ENCODE measurements at places on chromosomes 1 and 21.

DNA sequence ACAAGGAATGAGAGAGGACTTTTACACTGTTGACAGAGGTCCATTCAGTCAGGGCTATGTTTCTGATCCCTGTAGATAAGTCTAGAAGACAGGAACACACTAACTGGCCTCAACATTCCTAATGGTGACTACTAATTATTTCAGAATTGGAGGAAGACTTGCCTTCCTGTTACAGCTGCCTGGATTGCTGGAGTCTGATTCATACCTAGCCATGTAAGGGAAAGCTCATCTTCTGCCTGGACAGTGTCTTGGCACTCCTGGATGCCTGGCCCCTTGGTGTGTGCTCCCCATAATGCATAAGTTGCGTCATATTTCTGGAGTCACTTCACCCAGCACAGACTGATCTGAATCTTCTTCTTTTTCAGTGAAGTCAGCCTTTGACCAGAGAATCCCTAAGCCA lies 326.0 kb upstream of the RUNX1 start:
- DNase-seq: no peak

- no peak for DNase-seq
Observed at GRCh38 chr1:25432749-25433388, 2.2 kb downstream of the MACO1 start.

DNA sequence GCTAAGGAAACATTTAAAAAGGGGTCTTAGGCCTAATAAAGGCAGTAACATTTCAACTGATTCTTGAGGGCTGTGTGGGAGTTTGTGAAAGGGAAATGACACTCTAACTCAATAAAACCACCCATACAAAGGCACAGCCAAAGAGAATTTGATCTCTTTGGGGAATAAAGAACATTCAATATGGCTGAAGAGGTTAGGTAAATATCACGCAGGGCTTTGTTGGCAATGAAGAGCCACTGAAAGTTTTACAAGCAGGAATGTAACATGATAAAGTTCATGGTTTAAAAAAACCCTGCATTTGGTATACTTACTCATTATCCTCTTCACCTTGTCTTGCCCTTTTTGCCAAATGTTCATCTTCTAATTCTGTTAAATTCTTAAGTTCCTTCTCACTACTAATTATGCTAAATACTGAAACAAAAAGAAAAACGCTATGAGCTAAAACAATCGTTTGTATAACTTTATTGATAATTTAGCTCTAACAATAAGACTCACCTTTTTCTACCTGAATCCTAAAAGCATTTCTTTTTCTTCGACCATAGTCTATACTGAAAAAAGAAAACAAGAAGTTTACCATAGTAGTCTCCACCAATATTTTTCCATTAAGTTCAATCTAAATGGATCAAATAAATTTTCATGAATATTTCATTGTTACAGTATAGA lies 12.5 kb downstream of the NVL start:
- DNase-seq: no peak

DNA sequence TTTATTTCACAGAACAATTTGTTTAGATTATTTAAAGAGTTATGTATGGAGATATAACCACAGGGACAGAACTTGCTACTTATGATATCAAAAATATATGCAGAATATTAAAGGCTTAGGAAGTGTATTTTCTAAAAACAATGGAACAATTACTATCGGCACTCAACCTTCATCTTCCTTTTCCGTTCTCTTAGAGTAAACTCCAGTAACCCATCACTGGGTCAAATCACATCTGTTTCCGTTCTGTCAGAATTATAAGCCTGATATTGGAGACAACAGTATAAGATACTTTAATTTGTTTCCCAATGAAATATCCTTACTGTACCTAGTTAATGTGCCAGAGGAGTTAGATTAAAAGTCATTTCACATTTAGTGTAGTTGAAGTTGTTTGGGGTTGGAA lies 32.2 kb downstream of the DTL start:
- no peak for DNase-seq

DNA sequence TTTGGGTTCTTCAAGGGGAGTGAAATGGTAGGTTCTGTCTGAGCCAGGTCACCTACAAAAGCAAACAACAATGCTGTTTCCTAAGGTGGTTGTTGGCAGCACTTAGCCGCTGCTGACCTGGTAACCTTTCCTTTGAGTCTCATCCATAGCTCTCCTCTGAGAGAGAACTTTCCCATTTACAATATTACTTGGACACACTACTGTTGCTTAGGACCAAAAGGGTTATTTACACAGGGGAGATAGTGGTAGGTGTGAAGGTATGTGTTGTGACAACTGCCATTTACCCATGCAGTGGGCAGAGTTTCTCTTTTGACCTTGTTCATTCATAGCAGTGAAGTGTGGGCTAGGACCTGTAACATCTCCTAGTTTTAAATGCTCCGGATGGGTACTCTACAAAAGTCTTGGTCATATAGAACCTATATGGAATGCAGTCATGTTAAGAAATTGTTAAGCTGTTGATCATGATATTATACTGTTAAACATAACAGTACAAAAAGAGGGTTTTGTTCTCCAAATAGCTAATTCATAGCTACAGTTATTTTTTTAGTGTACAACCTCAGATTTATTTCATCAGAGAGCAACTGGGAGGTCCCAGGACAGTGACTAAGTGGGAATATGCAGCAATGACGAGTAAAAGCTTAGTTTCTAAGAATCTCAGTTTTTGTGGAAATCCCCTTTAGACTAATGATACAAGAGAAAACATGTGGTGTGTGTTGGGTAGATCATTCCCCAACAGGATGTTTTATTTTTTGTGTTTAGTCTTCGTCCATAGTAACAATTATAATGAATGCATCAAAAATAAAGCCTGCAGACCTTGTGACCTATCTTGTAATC lies 219.7 kb downstream of the NFIA start:
- peak; percentile 47 for DNase-seq

DNA sequence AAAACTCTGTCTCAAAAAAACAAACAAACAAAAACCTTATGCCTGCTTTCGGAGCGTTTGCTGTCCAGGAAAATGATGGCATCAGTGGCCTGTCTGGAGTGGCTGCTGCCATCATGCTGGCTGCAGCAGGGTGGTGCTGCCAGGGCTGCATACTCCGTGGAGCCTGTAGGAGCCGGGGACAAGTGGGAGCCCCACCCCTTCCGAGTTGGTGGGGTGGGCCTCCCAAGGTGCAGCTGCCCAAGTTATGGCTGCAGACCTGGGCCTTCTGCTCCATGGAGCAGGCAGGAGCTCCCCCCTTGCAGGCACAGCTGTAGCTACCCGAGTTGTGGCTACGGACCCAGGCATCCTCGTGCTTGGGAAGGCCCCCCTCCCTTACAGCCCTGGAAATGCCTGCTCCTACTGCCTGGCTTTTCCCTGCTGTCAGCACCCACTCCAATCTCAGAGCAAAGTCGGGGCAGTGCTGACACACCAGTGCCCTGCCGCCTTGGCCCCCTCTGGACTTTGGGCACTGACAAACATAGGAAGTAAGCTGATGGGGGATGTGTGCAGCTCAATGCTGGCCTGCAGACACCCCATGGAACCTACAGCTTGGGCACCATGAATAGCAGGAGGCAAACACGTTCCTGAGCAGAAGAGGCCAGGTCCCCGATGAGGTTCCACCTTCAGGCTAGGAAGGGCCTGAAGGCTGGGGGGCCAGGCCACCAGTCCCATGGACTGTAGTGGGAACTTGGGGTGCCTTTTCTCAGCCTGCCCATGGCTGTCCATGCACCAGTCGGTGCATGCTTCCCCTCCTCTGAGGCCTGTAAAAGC lies 60.4 kb downstream of the CC2D1B start:
- no peak for DNase-seq

GRCh38 chr1:9307303-9307702 lies 14.6 kb downstream of the SPSB1 start:
- no peak for DNase-seq

DNA sequence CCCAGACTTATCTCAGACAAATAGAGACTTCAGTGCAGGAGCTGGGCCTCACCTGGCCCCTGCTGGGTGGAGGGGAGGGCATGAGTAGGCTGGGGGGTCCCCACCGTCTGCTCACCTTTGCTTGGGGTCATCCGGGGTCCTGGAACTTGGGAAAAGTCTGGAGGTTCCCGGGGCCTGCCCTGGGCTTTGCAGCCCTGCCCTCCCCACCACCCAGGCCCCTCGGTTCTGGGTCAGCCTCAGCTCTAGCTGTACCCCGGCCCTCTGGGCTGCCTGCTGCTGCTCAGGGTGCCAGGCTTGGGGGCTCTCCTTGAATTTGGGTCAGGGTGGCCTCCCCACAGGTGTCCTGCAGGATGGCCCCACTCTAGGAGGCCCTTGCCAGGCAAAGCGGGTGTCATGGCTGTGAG lies 2.4 kb upstream of the TMEM52 start:
- no peak for DNase-seq

DNA sequence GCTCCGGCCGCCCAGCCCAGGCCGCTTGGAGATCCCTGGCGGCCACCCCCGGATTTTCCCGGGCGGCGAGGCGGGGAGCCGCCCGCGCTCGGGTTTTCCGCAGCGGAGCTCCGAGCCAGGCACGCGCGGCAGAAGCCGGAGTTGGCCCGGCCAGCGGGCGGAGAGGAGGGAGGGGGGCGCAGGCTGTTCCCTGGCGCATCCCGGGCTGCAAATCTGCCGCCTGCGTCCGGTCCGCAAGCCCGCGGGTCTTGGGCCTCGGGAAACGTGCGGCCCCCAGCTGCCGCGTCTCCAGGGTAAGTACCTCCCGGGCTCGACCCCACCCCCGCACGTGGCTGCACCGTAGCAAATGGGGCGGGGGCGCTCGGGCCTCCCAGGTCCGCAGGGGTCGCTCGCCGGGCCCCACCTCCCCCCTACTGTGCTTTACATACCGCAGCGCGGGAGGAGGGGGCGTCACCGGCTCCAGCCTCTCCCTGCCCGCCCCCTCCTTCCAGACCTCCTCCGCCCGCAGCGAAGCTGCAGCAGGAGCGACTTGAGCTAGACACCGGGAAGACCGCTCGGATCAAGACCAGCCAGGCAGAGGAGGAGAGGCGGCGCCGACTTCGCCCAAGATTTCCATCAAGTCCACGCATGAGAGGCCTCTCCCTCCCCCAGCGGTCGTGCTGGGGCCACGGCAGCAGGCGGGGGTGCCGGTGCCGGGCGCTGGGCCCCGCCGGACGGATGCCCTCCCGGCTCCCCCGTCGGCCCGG lies 1.6 kb downstream of the TMEM200B start:
- DNase-seq: peak; percentile 16

GRCh38 chr1:160217481-160218051 lies 12.4 kb downstream of the PEA15 start:
- DNase-seq: no peak

- no peak for DNase-seq
Observed at GRCh38 chr1:32242341-32242851, 4.6 kb upstream of the FAM167B start.

DNA sequence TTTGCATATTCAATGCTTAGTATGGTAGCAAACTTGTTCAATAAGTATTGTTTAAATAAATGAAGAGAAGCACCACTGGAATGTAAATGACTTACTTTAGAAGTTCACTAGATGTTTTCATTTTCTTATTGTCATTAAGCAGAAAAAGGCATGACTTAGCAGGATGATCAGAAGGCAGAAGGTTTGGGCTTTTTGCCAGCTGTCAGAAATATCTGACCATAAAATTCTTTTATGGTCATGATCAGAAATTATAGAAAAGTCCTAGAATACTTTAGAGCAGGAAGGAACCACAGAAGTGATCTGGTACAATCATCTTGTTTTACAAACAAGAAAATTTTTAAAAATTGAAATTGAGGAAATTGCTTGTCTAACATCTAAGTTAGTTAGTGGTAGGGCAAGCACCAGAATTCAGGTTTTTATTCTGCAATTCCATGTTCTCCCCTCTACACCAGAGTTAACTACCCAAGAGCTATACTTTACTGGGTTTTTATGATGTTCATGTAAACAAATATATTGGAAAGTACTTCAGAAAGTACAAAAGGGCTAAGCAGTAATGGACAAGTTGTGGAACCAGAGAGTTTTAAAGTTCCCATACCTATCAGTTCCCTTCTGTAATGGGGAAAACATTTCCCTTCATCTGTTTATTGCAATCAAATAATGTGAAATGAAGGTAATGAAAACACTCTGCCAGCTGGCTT lies 10.1 kb downstream of the FMO5 start:
- DNase-seq: no peak

- peak; percentile 80 for DNase-seq
Observed at GRCh38 chr1:244970236-244970743, 105.9 kb upstream of the HNRNPU start.

Measured in T47D (cell line).